Activated naive CD4-positive, alpha-beta T cell treated with anti-CD3 and anti-CD28 coated beads, Interleukin-2, amount 10 ng/mL, durations not matched to agents 7 days and 5 days (primary cell): ENCODE measurements at places on chromosomes 7 and 10.

- DNase-seq = no peak
Measured at GRCh38 chr7:133584956-133585668, 332.2 kb downstream of the EXOC4 start.

GRCh38 chr10:44459671-44460070, 74.8 kb upstream of the CXCL12 start:
- no peak for DNase-seq

- DNase-seq = no peak
Measured at GRCh38 chr7:778271-778967, 51.3 kb upstream of the PRKAR1B start.

- DNase-seq = no peak
Measured at GRCh38 chr10:53209944-53210611, 437.5 kb upstream of the MBL2 start.

- DNase-seq = no peak
Measured at GRCh38 chr10:13416760-13417159, 68.7 kb upstream of the SEPHS1 start.

GRCh38 chr7:97422046-97422445, 304.5 kb downstream of the SDHAF3 start:
- no peak for DNase-seq

- no peak for DNase-seq
Measured at GRCh38 chr7:117283371-117283770, 39.5 kb downstream of the WNT2 start.

- DNase-seq = no peak
Measured at GRCh38 chr10:79142522-79143309, 74.0 kb downstream of the ZMIZ1 start.

DNA sequence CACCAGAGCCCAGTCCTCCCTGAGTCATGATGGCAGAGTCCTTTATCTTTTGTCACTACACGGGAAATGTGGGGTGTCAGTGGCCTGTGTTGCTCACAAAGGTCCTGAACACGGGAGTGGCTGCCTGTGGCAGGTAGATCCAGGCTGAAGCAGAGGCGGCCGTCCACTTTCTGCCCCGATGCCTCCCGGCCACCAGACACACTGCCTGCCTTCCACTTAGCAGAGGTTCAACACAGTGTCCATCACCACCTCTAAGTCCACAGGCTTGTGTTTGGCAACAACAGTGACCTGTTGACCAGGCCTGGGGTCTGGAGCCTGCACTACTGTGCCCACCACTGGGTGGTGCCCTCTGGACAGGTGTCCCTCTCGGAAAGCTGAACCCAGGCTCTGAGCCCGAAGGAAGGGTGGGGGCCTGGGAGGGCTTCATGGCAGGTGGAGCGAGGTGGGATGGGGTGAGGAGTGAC, 49.9 kb upstream of the CAMK2B start:
- DNase-seq = no peak

DNA sequence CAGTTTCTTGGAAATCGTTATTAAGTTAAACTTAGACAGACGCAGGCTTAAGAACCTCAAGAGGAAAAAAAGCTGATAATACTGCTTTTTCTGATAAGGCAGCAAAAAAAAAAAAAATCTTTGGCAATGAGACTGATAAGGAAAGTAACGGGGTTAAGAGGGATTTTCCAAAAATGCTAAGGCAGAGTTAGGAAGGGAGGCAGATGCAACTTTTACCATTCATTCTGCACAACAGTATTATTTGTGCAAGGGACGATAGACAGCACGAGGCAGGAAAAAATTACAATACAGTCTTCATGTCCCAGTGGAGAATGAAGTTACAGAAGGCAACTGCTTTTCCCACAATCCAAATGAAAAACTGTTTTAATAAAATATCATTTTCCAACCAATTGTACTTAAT, 194.0 kb downstream of the DOCK4 start:
- no peak for DNase-seq

- DNase-seq = no peak
Measured at GRCh38 chr10:8312079-8312478, 257.6 kb downstream of the GATA3 start.

DNA sequence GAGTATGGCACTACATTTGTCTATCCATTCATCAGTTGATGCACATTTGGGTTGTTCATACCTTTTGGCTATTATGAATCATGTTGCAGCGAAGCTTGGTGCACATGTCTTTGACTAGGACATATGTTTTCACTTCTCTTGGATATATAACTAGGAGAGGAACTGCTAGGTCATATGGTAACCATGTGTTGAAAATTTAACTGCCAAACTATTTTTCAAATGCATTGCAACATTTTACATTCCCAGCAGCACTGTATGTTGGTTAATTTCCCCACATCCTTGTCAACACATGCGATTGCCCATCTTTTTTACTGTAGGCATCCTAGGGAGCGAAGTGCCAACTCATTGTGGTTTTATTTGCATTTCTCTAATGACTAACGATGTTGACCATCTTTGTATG, 183.4 kb downstream of the PRKCQ start:
- no peak for DNase-seq

DNA sequence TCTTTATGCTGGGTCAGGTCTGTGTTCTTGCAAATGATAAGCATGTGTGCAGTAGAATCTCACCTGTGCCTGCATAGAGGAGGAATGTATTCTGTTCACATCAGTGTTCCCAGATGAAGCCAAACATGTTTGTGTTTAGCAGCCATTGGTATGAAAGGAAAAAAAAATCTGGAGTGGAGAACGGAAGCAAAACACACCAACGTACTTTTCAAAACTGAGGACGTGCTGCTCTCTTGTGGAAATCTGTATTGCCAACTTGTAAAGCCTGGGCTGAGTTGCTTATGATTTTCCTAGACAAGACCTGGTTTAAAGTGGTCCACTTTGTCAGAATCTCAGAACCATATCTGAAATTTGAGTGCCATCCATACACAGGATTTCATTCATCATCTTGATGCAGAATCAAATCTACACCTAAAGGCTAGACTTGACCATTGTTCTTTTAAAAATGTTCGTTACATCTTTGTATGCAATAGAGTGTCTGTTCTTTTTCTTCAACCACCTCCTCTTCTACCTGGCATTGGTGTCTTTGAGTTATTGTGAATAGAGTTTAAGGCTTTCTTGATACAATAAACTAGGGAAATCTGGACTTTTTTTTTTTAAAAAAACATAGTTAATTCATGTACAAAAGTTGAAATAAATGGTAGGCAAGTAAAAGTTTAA, 367.7 kb downstream of the PHF14 start:
- DNase-seq = no peak

DNA sequence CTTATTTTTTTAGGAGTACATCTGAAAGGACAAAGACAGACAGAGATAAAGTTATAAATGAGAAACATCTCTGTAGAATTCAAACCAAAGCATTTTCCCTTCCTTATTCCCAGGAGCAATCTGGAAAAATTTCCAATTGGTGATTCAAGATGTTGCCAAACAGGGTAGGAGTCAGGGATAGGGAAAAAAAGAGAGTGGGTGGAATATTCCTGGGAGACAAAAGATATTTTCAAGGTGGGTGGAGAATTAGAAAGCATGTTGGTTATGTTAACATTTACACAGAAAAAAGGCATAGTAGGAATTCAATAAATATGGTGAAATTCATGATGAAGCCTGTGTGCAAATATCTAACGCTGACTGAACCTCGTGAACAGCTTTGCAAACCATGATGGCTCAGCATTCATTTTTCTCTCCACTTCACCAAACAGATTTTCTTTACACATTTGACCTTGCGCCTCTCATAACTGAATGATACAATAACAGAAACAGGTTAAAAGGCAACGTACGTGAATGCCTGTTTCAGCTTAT, 25.1 kb downstream of the SLC26A5 start:
- no peak for DNase-seq

DNA sequence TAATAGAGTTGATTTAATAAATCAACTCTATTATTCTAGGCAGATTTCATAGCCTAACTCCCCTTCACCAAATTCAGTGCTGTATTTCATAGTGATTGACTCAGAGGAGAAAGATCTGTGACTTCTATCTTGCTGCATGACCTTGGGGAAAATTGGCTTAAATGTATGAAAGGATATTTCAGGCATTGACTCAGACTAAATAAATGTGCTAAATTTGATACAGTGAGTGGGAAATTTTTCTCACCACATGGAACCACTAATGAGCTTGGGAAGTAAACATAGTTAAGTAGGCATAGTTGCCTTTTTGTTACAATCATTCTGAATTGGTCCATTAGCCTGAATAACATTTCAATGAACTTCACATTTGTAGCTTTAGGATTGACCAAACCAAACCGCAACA, 89.0 kb upstream of the PRPS1L1 start:
- DNase-seq = no peak

DNA sequence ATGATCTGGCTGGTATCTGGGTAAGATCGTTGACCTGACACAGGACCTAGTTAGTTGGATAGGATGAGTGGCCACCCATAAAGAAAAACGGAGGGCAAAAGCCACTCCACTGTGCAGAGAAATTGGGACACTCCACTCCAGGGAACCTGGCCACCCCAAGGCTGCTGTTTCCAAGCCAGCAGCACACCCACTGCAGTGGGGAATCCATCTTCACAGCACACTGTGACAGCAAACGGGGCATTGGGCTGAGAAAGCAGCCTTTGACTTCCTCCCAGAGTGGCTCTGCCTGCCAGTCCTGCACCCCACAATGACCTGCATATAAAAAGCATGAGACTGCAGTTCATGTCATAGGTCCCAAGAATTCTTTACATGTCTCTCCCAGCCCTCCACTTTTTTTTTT, 52.9 kb downstream of the MTPN start:
- no peak for DNase-seq

DNA sequence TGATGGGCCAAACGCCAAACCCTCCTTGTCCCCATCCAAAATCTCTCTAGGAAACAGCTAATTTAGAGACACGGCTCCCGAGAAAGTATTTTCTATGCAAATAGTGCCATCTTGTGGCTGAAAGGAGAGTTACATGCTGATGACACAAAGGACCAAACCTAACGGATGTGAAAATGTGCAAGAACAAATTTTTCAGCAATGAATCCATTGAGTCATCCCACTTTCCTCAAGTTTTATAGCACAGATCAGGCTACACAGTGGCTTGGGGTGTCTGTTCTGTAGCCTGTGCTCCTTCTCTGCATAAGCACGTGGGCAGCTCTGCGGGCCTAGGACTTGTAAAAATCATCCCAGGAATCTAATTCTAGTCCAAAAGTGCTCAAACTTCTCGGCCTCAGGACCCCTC, 154.8 kb upstream of the PRR15 start:
- DNase-seq = peak; percentile 58

DNA sequence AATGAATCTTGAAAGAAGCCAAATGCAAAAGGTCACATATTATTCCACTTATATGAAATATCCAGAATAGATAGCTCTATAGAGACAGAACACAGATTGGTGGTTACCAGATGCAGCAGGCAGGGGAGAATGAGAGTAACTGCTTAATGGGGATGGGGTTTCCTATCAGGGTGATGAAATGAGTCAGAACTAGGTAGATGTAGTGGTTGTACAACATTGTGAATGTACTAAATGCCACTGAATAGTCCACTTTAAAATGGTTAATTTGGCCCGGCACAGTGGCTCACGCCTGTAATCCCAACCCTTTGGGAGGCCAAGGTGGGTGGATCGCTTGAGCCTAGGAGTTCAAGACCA, 9.4 kb upstream of the SLC25A28 start:
- no peak for DNase-seq

DNA sequence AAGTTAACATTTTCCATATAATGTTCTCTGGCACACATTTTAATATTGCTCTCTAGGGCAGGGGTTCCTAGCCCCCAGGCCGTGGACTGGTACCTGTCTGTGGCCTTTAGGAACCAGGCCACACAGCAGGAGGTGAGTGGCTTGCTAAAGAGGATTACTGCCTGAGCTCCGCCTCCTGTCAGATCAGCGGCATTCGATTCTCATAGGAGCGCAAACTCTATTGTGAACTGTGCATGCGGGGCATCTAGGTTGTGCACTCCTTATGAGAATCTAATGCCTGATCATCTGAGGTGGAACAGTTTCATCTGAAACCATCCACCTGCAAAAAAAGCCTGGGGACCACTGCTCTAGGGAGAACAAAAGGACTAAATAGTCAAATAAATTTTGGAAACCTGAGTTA, 65.7 kb downstream of the EXOC6 start:
- DNase-seq = no peak

DNA sequence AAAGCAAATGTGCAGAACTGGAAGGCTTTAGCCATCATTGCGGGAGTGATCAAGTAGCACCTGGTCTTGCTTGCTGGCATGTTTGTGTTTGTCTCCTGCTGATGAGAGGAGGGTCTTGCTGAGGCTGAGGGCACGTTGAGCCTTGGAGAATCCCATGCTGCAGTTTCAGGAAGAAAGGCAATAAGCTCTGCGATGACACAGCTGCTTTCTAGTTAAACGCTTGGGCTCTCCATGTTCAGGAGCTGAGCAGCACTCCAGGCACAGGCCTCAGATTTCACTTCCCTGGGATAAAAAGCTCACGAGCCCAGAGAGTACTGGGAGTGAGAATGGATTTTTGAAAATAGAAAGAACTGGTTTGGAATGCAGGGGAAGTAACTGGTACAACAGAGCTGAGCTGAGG, 100.8 kb downstream of the LRRC18 start:
- DNase-seq = no peak

DNA sequence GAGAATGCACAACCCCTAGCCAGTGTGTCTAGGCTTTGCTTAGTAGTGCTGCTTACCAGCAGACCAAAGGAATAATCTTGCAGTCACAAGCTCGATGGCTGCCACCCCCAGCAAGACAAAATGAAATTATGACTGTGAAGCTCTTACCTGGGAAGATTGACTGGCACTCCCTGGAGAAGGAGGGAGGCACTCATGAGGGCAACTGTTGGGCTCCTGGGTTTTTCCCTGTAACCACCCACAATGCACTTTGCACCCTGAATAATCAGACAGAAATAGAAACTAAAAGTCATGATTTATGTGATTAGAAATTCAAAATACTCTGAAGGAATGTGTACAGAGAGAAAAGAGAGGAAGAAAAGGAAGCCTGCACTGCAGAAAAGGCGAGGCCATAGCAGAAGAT, 144.3 kb upstream of the DGKB start:
- DNase-seq = no peak

DNA sequence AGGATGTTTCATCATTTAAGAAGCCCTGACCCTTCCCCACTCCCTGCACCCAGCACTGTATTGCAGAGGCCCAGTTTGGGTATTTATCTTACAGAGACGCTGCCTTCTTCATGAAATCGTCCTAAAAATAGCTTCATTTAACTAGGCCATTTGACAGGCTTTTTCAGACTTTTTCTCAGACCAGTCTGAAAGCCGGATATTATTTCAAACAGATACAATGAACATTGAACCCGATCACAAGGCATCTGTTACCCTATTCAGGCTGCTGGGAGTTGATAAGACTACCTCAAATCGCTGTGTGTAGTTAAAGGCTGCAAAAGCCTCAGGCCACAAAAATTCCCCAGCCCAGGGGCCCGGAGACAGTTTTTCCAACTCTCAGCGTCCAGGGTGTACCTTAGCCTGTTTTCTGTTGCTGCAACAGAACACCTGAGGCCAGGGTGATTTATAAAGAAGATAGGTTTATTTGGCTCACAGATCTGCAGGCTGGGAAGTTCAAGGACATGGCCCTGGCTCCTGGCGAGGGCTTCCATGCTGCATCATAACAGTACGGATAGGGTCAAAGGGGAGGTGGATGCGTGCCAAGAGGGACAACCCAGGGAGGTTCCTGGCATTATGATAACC, 130.7 kb upstream of the SH2B2 start:
- no peak for DNase-seq

GRCh38 chr10:78600121-78600665, 468.6 kb upstream of the ZMIZ1 start:
- no peak for DNase-seq
